Posterior cingulate gyrus (tissue), 11 donors: ENCODE measurements at places on chromosomes 6 and 20.

DNA sequence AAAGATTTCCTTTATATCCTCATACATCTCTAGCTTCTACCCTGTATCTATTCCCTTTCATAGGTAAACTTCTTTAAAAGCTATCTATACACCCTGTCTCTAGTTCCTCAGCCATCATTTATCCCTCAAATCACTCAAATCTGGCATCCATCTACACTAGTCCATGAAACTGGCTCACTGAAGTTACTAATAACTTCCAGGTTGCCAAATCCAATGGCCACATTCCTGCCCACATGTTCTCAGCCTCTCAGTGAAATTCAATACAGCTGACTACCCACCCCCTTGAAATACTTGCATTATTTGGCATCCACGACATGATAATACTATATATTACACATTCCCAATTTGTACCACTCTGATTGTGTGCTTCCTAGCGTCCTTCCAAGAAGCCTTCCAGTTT lies 8.7 kb downstream of the REPS1 start:
- no peak for DNase-seq

- DNase-seq: no peak
Observed at GRCh38 chr20:40427026-40427425, 262.0 kb downstream of the MAFB start.

DNA sequence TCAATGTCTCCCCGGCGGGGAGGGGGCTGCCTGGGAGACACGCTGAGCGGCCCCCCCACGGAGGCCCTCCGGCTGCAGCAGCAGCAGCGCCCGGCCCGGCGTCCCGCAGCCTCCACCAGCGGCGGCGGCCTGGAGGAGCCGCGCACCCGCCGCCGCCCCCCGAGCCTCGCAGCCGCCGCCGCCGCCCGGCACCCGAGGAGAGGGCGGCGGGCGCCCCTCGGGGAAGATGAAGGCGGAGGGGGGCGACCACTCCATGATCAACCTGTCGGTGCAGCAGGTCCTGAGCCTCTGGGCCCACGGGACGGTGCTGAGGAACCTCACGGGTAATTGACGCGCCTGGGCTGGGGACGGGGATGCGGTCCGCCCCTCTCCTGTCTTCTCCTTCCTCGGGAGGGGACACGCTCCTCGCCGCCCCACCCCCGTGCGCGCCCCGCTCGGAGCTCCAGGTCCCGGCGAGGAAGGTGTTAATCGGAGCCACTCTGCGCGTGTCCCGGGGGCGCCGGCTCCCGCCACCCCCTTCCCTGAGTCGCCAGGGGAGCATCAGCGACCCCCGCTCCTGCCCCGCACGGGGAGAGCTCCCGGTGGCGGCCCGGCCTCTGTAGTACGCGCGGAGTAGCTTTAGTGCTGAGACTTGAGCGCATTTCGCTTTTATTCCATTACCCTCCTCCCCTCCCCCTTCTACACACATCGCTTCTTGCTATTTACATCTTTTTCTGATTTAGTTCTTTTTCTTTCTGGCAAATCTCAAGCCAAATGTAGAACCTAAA lies 686 bp downstream of the TMEM170B start:
- DNase-seq: peak; percentile 45

GRCh38 chr6:113669606-113670005 lies 187.5 kb upstream of the MARCKS start:
- DNase-seq: no peak

DNA sequence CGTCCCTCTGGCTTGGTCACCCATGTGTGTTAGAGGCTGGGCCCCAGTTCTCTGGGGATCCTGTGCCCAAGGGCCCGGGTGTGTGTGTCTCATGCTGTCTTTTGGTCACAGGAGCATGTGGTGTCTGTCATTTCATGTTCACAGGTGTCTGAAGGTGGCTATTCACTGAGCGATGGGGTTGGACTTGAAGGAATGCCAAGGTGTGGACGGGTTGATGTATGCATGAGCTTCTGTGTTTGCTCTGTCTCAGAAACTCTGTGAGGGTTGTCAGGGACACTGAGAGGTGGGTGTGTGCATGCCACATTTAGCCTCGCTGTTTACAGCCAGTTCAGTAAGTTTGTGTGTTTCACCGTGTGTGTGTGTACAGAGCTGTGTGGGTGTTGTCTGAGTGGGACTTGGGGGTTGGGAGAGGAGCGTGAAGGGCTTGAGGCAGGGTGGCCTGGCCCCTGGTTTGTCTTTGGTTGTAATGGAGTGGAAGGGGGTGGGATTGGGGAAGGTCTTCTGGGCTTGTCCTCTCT lies 1.2 kb downstream of the DDR1 start:
- DNase-seq: no peak

GRCh38 chr6:2552526-2553154 lies 198.1 kb downstream of the MYLK4 start:
- DNase-seq: no peak

DNA sequence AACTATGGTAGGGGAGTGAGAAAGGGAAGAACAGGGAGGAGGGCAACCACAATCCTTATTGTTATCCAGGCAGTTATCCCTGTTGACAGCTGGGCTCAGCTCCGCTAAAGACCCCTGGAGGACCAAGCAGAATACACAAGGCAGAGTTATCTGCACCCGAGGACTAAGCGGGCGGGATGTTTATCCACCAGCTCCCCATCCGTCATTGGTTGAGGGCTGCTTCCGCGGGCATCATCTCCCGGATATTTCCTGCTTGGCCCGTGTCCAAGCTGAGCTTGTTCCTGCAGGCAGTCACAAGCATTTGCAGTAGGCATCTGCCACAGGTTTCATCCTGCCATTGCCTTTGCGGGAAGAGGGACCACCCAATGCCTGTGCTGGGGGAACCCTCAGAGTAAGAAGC lies 102.1 kb downstream of the DLGAP4 start:
- DNase-seq: no peak

DNA sequence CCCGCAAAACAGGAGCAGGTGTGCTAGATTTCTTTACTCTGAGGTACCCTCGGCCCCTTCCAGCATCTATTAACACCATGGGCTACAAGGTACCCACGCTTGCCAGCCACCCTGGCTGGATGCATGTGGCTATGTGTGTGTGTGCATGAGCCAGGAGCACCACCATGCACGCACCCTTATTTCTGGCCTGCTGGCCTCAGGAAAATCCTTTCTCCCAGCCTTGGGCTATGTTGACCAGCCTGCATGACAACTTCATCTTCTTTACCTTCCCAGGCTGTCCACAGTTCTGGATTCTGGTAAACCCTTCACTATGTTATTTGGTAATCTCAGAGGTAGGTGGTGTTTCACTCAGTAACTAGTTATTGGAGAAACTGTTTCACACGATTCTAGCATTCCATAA lies 40.4 kb downstream of the GPR6 start:
- DNase-seq: no peak

GRCh38 chr6:141077355-141078333 lies 1055.1 kb upstream of the GJE1 start:
- no peak for DNase-seq

GRCh38 chr20:38184101-38184500 lies 19.0 kb upstream of the TGM2 start:
- DNase-seq: no peak

DNA sequence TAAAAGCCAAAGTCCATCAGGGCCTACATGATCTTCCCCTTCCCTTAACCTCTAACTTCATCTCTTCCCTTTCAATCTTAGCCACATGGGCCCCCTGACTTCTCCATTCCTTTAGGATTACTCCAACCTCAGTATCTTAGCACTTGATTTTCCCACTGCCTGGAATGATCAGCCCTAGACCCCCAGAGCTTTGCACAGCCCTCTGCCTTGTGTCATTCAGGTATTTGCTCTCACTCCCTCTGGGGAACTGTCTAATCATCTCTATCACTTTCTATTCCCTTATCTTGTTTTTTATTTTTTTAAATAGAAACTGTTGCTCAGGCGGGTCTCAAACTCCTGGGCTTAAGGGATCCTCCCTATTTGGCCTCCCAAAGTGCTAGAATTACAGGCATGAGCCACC lies 13.3 kb upstream of the ZNFX1 start:
- DNase-seq: no peak

DNA sequence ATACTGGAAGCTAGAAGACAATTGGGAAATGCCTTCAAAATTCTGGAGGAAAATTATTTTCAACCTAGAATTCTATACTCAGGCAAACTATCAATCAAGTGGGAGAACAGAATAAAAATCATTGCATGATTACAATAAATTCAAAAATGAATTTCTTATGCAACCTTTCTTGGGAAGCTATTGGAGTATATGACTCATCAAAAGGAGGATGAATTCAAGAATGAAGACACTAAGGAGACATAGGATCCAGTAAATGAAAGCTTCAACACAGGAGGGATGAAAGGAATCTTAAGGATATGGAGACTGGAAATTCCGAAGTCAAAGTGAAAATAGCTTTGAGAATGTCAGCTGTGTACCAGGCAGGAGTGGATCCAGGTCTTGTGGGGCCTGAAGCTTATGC lies 12.6 kb upstream of the UBR2 start:
- no peak for DNase-seq
